ENCODE measurements at places on chromosomes 7 and 10.

DNA sequence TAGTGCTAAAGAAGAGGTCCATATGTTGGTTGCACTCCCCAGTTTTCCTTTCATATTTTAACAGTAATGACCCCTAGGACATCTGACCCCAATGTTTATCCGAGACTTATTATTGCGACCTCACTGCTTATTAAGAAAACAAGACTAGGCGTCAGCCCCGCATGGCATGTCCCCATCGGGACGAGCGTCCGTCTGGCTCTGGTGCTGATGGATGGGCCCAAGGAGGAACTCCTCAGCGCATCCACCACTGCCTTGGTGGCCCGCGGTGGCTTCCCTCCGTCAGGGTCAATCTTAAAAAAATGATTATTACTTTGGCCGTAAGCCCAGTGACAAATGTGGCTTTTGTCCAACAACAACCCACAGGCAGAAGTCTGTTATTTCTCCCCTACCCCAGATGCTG is 40.1 kb upstream of the CXCL12 start:
- no peak for DNase-seq

DNA sequence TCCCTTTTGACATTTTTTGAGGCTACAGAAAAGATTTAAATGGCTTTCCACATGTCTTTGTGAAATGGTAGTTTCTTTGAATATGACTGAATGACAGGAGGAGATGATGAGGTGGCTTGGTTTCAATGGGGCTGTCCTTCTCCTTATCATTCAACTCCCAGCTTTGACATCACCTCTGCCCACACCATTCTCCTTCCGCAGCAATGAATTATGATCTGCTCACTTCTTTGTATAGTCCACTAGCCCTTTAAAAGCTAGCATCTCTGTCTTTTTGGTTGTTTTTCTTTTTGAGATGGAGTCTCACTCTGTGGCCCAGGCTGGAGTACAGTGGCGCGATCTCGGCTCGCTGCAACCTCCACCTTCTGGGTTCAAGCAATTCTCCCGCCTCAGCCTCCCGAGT is 31.7 kb downstream of the DCLRE1A start:
- DNase-seq = no peak

GRCh38 chr7:122258971-122259370 is 45.6 kb downstream of the FEZF1 start:
- no peak for DNase-seq

- no peak for DNase-seq
Observed at GRCh38 chr10:1524540-1524939, 212.8 kb downstream of the ADARB2 start.

DNA sequence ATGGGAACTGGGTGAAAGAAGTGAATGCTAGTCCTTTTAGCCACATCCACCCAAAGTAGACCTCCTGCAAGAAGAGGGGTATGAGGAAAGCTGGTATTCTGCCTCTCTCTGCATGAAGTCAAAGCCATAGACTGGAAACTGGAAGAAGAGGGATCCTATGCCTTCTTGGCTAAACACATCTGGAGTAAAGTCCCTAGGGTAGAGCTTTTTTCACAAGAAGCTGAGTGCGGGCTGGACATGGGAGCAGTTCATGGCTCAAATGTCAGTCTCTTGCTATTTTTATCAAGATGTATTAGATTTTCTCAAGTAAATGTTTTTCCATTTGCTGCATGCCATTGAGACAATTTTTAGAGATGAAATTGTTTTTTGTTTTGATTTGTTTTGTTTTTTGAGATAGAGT is 206.5 kb upstream of the TMEM72 start:
- DNase-seq = no peak

GRCh38 chr10:43692051-43692825 is 43.6 kb upstream of the ZNF32 start:
- no peak for DNase-seq

DNA sequence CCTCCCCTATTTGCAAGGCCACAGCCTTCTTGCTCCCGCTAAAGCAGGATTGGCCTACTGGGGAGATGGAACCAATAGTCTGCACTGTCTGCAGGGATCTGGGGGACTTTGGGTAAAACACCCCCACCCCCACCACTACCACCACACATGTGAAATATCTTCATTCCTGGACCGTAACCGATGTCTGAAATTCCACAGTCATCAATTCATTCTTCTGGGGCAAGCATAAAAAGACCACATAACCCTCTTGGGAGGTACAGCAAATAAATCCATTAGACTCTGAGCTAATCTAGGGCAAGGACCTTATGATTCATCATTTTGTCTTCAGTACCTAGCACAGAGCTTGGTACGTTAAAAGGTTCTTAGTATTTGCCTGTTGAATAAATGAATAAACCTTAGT is 307.8 kb downstream of the GPAM start:
- no peak for DNase-seq

GRCh38 chr7:30796105-30796869 is 25.1 kb downstream of the MINDY4 start:
- no peak for DNase-seq

DNA sequence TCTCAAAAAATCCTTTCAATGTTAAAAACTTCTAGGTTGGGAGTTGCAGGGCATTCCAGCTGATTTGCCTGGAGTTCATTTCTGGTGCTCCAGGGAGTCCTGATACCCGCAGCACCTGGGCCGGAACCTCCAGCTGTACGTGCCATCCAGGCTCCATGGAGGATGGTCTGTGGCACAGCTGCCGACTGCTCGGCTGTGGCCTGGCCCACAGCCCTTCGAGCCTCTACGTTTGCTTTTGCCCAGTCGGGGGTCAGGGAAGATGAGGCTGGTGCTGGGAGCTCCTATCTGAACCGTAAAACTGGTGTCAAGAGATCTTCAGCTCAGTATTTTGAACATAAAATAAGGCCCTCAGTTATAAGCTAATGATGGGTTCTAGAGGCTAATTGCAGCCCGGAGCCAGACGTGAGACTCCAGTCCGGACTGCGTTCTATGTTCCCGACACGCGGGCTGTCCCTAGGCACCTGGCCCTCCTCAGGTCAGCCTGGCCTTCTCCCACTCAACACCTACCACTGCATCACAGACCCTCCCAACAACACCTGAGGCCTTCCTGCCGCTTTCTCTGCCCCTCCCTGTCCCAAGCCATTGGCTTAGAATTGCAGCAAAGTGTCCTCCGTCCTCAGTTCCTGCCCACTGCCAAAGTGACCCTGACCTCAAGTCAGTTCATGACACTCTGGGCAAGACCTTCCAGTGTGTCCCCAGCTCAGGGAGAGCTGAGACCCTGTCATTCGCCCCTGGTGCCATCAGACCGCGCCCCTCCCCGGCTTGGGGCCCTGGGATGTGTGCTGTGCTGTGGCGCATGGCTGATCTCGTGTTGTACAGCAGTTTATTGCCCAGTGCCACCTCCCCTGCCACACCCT is 64.2 kb upstream of the DNAJB6 start:
- DNase-seq = no peak

DNA sequence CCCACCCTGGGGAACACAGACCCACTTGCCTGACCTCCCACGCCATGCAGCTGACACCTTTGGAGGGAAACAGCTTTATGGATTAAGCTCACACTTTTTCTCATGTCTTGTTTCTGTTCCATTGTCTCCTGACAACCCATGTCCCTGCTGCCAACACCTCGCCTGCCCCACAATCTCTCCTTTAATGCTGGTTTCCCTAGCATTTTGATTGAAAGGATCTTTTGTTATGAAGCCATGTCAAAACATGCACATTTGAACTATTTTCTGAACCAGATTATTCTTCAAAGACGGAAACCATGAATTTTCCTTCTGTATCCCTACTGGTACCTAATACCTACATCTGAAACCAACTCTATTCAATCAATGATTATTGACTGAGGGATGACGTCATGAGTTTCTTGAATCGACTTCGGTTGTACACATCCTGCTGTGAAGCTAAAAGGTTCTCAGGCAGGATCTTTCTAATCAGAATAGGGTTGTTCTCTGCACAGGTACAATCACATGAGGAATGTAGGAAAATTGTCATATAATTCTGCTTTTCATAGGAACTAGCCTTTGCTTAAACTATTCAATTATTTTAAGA is 106.2 kb upstream of the NEBL start:
- no peak for DNase-seq

GRCh38 chr7:130430841-130431666 is 9.8 kb downstream of the CEP41 start:
- no peak for DNase-seq

DNA sequence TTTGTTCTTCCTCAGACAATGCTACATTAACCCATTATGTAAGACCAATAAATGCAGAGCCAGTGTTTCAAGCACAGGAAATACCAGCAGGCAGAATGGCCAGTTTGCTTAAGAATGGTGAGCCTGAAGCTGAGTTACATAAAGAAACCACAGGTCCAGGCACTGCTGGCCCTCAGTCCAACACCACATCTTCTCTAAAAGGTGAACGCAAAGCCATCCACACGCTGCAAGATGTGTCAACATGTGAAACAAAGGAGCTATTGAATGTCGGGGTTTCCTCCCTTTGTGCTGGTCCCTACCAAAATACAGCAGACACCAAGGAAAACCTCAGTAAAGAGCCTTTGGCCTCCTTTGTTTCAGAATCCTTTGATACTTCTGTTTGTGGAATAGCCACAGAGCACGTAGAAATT is 63.8 kb downstream of the TASOR2 start:
- DNase-seq = no peak

- DNase-seq = no peak
Observed at GRCh38 chr7:151572136-151572535, 52.4 kb upstream of the RHEB start.

DNA sequence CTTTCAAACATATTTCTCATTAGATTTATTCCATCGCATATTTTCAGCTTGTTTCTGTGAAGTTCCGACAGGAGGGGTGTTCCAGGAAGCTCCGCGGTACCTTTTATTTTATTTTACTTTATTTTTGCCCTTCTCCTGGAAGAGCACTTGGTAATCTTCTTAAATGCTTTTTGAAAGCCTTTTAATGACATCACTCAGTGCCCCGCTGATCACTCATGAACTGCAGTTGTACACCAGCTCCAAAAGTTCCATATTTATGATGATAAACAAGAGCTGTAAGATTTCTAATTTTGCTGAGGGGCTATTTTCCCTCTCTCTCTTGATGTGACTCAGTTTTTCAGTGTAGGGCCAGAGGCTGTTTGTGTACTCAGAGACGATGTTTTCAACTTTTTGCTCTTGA is 144.4 kb downstream of the KIAA1217 start:
- no peak for DNase-seq

DNA sequence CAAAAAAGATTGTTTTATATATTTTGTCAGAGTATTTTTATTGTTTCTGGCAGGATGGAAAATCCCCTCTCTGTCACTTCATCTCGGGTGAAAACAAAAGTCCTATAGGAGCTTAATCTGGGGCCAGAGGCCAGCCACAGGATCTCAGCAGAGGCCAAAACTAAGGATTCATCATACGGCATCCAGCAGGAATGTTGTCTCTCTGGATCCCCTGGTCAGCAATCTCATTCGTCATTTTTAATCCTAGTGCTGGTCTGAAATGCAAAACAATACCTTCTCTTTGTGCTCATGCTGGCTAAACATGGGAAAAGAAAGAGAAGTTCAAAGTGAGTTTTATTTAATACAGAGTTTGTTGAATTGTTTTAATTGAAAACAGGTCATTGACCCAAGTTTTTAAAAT is 482.5 kb upstream of the AUTS2 start:
- DNase-seq = no peak

DNA sequence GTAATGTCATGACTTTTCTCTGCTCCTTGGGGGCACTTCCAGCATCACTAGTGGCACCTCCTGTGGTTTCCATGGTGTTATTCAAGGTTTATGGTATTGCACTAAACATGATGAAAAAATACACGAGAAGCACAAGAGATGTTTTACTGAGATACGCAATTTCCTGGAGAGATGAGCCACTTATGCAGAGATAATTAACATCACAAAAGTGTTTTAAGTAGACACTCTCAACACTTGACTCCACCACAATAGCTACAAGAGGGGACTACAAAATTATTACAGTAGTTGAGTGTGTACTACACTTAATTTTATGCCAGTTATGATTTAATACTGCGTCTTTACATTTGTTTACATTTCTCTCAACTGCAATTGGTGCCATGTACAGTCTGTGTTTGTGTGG is 906.7 kb downstream of the DNAJB9 start:
- no peak for DNase-seq

DNA sequence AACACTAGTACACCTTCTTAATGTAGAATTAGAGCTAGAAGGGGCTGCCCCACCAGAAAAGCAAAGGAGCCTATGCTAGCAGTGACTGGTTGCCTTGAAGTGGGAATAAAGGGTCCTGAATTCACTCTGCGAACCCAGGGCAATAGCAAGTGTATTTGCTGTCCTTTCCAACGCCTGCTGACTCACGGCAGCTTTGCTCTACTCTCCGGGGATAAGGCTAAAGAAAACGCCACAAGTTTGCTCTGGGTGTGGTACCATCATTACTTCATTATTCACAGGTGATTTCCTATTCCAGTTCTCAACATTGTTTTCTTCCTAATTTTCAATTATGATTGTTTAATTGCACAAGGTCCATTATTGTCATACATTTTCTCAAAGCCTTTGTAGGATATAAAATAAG is 220.5 kb upstream of the AOAH start:
- DNase-seq = no peak

GRCh38 chr7:156058248-156058647 is 246.0 kb upstream of the SHH start:
- DNase-seq = no peak

DNA sequence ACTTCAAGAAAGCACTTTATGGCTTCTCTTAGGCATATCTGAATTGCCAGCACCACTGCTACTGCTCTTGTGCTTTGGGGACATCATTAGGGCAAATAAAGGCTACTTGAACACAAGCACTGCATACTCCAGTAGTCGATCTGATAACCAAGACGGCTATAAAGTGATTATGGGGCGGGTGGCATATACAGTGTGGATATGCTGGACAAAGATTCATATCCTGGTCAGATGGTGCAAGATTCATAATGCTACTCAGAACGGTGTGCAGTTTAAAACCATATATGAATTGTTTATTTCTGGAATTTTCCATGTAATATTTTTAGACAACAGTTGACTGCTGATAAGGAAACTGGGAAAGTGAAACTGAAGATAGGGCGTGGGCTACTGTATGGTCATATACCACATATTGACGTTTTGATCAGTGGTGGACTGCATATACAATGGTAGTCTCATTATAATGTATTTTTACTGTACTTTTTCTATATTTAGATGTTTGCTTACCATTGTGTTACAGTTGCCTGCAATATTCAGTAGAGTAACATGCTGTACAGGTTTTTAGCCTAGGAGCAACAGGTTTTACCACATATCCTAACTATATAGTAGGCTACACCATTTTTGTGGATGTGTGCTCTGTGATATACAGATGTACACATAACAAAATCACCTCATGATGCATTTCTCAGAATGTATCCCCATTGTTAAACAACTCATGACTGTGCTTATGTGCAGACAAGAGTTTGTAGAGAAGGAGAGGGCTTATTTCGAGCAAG is 15.2 kb downstream of the ANLN start:
- DNase-seq = no peak

- DNase-seq = no peak
Observed at GRCh38 chr7:138625849-138626230, 75.3 kb downstream of the SVOPL start.

DNA sequence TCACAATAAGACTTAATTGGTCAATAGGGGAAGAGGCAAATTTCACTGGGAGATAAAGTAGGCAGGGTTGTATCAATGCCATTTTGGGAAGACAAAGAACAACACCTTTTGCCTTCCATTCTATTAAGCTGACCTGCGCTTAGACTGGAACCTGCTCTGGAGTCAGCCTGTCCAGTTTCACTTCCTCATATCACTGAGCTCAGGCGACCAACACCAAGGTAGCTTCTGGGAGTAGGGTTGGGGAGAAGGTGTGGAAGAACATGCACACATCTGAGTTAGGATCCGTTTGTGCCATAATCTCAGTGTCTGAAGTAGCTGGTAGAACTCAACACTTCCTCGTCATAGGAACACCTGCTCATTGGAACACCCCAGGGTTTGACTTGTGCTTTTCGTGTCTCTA is 527.4 kb upstream of the IGFBP3 start:
- no peak for DNase-seq

- no peak for DNase-seq
Observed at GRCh38 chr10:10500937-10501336, 516.7 kb upstream of the CELF2 start.

Measured in stimulated activated CD4-positive, alpha-beta T cell treated with anti-CD3 and anti-CD28 coated beads, Interleukin-1b, Interleukin-23, amount 100 ng/mL, for 1 hour (primary cell).